ENCODE measurements at places on chromosomes 4 and X.
A peak's percentile ranks its signal among the peaks of the same experiment; 100 is the strongest.

GRCh38 chr4:26953366-26953765 lies 92.7 kb downstream of the STIM2 start:
- no peak for DNase-seq

GRCh38 chrX:50769389-50770063 lies 44.5 kb downstream of the SHROOM4 start:
- no peak for DNase-seq

DNA sequence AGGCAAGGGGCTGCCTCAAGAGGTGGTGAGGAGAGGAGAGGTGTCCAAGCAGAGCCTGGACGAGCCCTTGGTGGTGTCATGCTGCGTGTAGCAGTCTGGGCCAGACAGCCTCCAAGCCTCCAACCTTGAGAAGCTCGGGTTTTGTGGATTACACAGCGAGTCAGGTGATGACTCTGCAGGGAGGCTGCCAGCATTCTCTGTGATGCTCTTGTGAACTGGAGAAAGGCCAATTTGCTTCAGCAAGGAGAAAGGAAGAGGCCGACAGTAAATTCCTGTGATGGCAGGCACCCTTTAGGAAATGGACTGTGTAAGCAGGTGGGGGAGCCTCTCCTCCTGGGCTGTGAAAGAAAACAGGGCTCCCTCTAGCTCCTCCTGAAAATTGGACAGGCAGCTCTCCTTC lies 36.0 kb upstream of the CD99L2 start:
- no peak for DNase-seq

- DNase-seq = no peak
Measured at GRCh38 chr4:11081006-11081405, 347.7 kb downstream of the HS3ST1 start.

DNA sequence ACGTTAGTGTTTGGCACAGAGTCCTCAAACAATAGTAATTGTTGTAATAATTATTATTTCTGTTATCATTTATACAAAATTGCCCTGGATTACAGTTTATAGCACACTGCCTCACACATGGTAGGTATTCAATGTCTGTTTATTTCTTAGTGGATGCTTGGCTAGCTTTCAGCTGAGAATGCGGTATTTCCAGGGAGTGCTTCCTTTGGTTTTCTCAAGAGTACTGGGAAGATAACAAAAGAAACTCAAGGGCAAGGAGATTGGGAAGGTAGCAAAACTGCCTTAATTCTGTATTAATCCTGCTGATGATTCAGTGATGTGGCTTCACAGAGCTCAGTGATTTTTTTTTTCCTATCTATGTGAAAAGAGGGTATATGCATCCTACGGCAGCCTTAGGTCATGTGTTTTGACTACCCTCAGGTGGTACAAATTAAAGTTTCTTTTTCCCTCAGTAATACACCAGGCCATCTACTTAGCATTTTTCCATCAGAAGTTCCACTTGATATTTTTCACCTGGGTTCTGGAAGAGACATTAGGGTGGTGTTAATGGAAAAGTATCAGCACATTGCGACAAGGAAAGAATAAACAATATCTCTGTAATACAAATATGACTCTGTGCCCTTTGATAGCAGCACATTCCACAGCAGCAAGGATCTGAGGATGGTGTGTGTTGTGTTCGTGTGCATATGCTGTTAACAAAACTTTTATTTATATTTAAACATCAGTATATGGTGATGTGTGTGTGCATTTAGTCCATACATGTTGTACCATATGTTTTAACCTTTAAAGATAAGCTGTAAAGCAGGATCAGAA lies 124.3 kb upstream of the RASGEF1B start:
- no peak for DNase-seq

DNA sequence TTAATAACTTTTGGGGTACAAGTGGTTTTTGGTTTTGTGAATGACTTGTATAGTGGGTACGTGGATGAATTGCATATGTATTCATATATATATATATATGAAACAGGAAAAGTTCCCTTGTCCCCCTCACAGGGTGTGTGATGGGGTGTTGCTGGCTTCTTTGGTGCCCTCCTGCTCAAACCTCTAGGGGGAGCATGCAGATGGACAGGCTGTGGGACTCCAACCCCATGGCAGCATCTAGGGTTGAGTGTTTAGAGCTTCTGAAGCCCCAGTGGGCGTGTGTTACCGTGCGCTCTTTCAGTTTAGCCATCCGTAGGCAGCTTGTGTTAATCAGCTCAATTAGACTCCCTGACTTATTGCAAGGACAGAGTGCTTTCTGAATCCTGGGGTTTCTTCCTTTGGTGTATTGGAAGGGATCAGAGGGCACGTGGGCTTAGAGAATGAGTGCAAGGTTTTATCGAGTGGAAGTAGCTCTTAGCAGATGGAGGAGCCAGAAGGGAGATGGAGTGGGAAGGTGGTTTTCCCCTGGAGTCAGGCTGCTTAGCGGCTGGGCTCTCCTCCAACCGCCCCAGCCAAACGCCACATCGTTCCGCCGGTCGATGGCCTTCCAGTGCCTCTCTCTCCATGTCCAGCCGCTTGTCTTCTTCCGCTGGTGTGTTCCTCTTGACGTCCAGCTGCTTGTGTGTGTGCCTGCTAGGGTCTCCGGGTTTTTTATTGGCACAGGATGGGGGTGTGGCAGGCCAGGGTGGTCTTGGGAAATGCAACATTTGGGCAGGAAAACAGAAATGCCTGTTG lies 674.4 kb upstream of the LCORL start:
- DNase-seq = no peak

DNA sequence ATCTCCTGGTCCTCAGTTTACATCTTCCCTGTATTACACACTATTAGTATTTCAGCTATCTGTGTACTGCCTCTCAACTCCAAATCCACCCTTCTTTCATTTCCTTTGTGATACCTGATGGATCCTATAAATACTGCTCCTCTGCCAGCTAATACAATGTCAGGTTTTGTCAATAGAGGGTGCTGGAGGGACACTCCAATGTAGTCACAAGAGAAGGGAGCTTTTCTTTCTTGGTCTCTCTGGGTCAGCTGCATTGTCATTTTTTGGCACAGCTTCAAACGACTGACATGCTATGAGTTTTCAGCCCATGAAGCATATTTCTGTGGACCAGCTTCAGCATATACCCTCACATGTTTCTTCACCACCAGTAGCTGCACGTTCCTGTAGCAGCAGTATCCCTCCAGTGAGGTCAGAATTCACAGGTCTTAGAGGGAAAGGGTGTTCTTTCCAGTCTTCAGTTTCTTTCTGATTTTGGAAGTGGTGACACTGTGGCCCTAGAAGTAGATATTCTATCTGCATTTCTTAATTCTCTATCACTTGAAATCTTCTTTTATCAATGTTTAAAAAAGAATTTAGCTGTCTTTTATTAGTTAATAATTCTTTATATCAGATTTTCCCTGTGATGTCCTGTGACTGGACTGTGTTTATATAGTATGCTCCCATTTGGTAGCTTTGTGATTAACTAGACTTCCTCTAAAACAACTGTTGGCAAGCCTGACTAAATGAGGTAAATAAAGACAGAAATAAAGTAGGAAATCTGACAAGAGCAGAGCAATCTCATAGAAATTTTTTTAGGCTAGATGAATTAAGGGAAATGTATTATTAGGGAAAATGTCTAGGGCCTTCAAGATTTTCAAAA lies 60.6 kb downstream of the GABRA2 start:
- DNase-seq = peak; percentile 34

- peak; percentile 86 for DNase-seq
Measured at GRCh38 chr4:10671366-10671765, 13.2 kb downstream of the CLNK start.

DNA sequence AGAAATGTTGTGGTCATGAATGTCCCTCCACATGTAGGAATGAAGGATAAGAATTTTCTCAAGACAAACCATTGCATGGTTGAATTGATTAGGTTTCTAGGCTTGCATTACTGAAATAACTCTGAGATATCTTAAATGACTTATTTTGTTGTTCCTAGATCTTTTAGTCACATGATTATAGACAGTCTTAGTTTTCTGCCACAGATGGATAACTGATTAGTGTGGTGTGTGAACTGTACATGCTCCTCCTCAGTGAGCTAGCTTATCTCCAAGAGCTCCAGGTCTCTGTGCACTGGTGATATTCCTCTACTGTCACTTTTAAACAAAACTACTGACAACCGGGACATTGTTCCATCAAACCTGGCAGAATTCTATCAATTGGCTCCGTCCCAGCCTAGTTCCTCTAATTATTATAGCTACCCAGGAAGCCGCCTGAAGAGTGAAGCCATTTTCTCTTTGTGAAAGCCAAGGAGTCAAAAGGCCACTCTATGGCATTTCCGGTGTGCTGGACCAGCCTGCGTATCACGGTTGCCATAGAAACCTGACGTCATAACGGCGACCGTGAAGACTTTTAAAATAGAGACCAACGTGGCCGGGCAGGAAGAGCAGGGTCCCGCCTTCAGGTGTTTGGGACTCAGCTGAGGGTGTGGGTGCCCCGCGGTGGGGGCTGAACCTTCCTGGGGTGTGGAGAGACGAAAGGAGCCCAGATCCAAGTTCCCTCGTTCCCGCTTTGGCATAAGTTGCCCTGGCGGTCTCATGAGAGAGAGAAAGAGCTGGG lies 28.1 kb downstream of the BEX3 start:
- DNase-seq = peak; percentile 62

- DNase-seq = no peak
Measured at GRCh38 chrX:21990832-21991231, 41.3 kb upstream of the PHEX start.

DNA sequence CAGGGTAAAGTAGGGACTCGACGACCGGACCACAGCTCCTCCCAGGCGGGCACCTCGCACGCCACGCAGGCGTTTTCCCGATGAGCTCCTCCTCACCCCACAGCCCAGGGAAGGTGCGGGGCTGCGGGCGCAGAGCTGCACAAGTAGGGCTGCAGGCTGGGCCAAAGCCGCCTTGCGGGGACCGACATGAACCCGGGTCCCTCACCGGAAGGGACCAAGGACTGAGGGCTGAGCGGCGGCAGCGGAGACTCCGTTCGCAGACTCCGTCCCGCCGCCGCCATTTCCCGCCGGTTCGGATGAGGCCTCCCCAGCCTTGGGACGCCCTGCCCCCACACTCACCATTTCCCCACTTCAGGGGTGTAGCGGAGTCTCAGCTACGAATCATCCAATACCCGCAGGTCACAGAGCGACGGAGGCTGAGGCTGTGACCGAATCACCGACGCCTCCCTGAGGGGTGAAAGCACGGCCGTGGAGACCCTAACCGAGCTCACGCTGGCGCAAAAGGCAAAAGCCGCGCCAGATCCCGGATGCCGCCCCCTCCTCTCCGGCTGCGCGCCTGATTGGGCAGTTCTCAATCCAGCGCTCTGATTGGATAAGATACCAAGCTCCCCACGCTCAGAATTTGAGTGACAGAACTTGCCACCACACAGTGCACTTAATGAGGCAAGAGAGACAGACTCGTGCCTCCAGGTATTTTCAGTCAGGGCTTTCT lies at the start of gene ZNF732:
Gene ZNF732, minus strand, starts transcription at position 506 of the 712 bp plus-strand sequence. Its CDS starts 164 bp downstream, at position 342.
- no peak for DNase-seq

GRCh38 chr4:156939801-156940200 lies 31.8 kb downstream of the PDGFC start:
- DNase-seq = no peak

- DNase-seq = peak; percentile 26
Measured at GRCh38 chr4:56757821-56758411, 63.6 kb downstream of the SPINK2 start.

DNA sequence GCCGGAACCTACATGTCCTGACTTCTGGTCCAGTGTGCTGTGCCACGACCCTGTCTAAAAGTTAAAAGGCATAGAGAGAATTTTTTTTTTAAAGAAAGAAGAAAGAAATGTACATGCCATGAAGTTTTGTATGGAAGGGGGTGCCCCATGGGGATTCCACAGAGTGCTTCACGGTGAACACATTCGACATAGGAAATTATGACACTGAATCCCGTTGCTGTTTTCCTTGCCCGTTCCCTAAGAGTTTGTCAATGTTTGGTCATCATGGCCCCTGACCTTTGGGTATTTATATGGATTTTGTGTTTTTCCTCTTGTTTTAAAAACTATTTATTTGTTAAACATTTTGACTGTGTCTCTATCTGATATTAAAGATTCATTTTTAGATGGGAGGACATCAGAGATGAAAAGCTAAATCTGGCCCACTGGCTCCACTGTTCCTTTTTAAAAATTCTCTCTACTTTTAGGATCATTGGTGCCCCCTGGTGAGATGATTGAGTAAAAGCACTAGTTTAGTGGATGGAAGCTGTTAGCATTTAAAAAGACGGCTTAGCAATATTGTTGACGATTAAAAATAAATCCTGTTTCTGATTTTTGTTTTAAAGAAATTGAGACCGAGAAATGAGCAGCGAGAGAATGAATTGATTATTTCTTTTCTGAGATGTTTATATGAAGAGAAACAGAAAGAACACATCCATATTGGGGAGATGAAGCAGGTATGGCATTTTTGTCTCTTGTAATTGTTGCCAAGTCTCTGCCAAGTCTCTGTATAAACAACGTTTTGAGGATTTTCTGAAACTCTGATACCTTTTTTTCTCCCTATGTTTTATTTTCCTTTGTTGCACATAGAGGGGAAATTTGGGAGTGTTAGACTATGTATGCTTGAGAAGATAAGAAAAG lies 75.0 kb downstream of the PTTG2 start:
- DNase-seq = peak; percentile 91

GRCh38 chr4:179372746-179373145 lies 1930.5 kb upstream of the AGA start:
- DNase-seq = no peak

DNA sequence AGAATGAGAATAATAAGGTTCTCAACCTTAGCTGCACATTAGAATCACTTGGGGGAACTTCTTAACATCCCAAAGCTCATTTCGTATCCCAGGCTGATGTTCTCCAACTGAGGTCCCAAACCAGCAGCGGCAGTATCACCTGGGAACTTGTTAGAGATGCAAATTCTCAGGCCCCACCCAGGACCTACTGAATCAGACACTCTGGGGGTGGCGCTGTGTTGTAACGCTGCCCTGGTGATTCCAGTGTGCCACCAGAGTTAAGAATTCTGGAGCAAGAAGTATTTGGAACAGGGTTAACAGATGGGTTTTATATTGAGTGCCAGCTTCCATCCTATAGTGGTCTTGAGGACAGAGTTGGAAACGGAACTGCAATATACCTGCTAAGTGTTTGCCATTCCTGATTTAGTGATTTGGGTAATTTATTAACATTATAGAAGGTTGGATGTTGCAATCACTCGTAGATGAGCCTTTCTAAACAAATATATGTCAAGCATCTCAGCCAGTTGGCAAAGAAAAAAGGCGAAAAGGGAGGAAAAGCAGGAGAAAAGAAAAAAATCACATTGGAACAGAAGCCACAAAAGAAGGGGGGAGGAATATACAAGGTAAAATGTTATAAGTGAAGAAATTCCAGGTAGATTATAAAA lies 141.0 kb downstream of the ARX start:
- no peak for DNase-seq

DNA sequence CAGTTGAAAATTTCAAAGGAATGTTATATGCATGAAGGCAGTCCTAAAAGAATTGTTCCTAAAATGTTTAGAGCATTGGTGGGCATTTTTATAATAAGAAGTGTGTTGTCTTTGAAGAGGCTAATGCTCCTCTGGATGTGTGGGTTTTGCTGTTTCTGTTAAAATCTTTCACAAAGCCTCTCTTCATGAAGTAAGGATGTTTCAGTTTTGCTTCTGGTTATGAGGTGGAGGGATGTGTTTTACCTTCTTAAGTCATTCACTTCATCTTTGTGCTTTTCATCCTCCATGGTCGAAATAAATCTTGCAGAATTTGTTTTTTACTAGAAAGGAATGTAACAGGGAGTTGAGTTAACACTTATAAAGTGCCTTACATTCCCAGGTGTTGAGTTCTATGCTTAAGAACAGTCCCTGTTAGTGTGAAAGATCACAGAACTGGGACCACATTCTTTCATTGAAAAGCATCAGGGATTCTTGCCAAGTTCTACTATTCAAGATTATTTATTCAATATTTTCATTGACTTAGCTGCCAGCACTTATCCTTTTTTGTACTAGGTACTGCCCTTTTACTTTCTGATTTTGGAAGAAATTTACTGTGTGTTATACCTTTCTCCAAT lies 21.1 kb downstream of the FHIP1A start:
- DNase-seq = no peak
